Activated naive CD4-positive, alpha-beta T cell (primary cell): ENCODE measurements at places on chromosomes 11 and 22.

DNA sequence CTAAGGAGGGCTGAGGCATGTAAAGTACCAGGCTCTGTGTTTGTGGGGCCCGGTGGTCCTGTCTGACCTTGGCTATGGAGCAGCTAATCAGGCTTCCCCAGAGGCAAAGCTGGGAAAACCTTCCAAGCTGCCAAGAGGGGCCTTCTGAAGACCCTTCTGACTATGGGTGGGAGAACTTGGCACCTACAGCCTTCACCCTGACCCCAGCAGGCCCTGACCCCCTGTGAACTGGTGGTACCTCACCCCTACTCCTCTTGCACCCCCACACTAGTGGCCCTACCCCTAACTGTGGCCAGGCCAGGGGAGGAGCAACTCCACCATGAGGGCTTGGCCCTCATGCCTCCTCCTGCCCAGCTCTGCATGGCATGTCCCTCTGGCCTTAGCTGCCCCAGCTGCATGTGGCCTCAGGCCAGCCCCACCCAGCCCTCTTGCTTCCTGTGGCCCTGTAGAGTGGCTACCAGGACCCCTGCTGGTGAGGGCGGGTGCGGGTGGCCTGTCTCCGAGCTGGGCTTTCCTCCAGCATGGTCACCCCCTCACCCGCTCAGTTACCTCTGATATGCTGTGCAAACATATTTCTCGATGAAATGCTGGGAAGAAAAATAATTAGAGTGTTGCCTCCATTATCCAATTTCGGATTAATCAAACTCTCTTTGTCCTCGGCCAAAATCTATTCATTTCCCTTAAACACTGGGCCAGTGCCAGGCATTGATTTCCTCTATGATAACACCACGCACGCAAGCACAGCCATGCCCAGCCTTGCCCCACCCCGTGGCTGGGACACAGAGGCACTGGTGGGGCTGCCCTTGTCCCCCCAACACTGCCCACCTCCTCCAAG lies 7.5 kb downstream of the GNAZ start:
- no peak for DNase-seq

GRCh38 chr11:110710628-110711381 lies 1.4 kb downstream of the ARHGAP20 start:
- no peak for DNase-seq

GRCh38 chr11:10730151-10730550 lies 20.9 kb upstream of the CTR9 start:
- DNase-seq, result no peak

- no peak for DNase-seq
Measured at GRCh38 chr11:55658608-55659007, 3.4 kb upstream of the OR4C6 start.

- no peak for DNase-seq
Measured at GRCh38 chr22:47474895-47475294, 712.4 kb downstream of the TBC1D22A start.

DNA sequence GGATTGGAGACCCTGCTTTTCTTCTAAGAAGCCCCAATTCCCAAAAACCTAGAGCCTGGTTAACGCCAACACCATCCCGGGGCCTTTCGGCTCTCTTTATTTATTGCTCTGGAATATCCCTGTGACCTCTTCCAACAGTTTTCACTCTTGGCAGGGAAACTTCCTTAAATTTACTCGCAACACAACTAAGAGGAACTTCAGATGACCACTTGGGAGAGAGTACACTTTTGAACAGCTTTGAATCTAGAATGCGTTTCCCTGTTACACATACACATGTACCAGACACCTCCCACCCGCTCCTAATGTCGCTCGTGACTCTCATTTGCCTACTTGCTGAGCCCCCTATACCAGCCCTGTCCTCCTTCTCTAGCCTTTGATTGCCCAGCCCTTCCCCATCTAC lies 19.4 kb downstream of the TUBA8 start:
- DNase-seq, result no peak

GRCh38 chr22:36911887-36912661 lies 1.4 kb upstream of the CSF2RB start:
- DNase-seq, result no peak

DNA sequence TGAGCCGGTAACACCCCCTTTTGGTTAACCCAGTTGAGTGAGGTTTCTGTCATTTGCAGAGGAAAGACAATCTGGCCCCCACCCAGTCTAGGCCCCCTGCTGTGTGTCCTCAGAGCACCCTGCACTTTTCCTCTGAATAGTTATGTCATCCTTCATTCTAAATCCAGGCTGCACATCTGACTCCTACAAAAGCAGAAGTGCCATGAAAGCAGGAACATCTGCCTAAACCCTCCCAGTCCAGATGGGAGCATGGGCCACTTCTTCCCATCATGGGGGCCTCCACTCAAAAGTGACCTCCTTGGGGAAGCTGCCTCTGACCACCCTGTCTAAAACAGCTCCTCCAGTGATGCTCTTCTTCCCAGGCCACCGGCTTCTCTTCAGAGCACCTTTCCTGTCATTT lies 53.7 kb upstream of the HMGXB4 start:
- no peak for DNase-seq

GRCh38 chr22:23608583-23608982 lies 23.5 kb downstream of the DRICH1 start:
- DNase-seq, result no peak

GRCh38 chr11:109349276-109350080 lies 72.5 kb upstream of the C11orf87 start:
- DNase-seq, result no peak

DNA sequence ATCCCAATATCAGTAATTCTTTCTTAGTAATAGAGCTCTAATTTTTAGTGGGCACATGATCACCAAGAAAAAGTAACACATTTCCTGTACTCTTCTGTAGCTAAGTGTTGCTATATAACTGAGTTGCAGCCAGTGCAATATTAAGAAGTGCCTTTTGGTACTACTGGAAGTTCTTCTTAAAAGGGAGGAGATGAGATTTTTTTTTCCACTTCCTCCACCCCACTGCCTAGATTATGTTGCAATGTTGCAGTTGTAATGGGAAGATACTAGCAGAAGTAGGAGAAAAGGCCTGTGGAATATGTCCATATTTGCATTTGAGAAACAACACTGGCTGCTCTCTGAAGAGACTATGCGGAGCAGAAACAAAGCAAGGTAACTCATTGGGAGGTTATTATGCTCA lies 280.6 kb upstream of the ANO5 start:
- DNase-seq, result no peak

- DNase-seq, result no peak
Measured at GRCh38 chr11:12239396-12239795, 129.0 kb downstream of the MICAL2 start.

DNA sequence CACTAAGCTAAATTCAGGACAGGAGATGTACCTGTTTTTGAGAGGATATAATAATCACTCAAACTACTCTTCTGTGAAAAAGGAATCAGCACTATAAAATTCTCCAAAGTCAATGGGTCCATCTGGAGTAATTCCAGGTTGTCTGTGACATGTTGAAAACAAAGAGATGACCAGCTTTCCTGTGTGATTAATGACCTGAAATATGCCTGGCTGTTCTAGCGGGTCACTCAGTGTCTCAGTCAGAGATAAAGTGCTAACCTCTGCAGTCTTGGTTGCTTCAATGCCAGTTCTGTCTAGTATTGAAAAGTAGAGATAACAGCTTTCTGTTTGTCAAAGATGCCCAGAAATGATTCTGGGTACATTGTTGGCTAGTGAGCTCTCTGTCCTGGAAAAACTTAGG lies 722.6 kb upstream of the TENM4 start:
- no peak for DNase-seq

- no peak for DNase-seq
Measured at GRCh38 chr11:98549571-98549970, 471.2 kb upstream of the CNTN5 start.

DNA sequence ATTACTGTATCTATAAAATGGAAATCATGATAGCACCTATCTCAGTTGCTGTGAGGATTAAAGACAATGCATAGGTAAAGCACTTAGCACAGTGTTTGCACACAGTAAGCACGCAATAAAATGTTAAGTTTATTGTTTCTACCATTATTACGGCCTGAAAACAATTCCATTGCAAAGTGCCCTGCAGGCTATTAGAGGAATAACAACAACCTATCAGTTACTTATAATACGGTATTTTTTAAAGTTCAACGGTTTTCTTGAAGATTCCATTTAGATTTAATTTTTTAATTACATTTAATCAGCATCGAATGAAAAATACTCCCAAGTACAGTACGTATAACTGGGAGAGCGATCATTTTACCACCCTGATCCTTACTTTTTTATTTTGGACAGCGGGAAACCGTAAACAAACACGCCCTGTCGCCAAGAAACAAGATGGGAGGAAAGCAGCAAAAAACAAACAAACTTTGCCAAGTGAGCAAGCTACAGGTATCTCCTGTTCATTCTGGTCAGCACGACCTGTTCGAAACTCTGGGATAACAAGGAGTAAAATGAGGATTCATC lies 893 bp downstream of the SLC36A4 start:
- no peak for DNase-seq

- DNase-seq, result peak; percentile 41
Measured at GRCh38 chr11:67648140-67648795, 2.3 kb downstream of the ACY3 start.

GRCh38 chr11:65329944-65330403 lies 3.7 kb upstream of the DPF2 start:
- peak; percentile 72 for DNase-seq

DNA sequence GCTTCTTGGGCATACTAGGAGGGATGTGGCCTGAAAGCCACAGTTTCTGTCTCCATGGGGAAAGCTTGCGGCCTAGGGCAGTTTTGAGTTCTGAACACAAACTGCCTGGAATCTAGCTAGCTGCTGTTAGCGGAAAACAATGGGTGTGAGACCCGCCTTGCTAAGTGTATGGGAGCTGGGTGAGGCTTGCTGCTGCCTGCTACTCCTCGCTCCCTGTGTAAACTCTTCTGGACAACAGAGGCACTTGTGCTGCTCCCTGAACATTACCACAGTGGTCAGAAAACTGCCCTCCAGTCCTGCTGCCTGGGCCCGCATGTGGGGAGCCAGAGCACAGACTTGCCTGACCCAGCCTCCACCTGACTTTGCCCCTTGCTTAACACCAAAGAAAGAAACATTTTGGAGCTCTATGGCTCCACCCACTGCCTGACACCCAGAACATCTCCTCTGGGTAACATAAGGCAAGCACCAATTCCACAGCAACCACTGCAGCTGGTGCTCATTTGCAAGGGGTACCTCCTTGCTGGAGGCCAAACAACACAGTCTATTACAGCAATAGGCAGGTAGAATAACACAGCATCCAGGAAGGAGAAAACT lies 766.3 kb upstream of the RAG2 start:
- no peak for DNase-seq

- no peak for DNase-seq
Measured at GRCh38 chr11:10314199-10315072, 9.6 kb downstream of the ADM start.

- DNase-seq, result no peak
Measured at GRCh38 chr11:22657101-22657694, 9.2 kb upstream of the GAS2 start.

- DNase-seq, result no peak
Measured at GRCh38 chr11:109828387-109828786, 264.8 kb upstream of the ZC3H12C start.

GRCh38 chr11:60195923-60196368 lies 13.1 kb upstream of the MS4A6A start:
- no peak for DNase-seq

DNA sequence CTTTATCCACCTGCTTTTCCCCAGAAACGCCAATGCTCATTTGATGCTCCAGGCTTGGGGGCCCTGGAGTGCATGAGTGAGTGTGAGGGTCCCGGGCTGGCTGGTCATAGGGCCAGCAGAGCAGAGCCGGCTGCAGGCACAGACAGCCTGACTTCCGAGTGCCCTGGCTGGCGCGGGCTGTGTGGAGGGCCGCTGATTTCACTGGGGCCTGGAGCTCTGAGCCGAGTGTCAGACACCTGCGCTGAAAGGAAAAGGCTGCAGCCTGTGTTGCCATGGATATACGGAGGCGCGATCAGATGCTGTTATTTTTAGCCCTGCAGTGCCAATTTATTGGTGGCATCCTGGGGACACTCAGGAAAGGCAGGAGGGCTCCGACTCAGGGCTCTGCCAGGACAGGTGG lies 87.6 kb downstream of the ST3GAL4 start:
- DNase-seq, result no peak

DNA sequence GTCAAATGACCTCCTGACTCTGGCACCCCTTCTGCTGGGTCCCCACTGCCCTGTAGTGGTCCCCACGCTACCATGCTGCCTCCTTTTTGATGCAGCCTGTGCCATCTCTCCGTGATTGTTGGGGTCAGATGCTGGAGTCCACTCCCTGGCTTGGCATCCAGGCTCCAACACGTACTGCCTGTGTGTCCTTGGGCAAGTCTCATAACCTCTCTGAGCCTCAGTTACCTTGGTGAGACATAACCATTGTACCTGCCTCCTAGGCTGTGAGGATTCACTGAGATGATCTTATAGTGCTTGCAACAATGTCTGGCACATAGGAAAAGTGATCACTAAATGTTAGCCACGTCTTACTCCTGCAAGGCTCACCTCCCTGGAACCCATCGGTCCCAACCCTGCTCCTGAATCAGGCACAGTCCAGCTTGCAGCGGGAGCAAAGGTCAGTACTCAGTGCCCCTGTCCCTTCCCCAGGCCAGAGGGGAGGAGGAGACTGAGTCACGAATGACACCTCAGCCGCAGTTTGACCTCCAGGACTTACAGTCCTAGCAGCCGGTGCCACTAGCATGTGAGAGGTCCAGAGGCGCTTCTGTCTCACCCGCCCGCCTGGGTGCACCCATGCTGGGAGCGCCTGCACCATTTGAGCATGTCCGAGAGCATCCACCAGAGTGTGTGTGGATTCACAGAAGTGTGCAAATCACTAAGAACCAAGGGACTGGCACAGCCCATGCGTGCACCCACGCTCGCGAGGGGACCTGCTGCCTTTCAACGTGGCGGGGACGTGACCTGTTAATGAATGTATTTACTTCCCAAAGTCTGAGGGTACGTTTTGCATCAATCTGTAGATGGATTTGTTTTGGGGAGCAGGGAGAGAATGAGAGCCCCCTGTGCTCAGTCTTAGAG lies 3.0 kb upstream of the APOA4 start:
- no peak for DNase-seq

DNA sequence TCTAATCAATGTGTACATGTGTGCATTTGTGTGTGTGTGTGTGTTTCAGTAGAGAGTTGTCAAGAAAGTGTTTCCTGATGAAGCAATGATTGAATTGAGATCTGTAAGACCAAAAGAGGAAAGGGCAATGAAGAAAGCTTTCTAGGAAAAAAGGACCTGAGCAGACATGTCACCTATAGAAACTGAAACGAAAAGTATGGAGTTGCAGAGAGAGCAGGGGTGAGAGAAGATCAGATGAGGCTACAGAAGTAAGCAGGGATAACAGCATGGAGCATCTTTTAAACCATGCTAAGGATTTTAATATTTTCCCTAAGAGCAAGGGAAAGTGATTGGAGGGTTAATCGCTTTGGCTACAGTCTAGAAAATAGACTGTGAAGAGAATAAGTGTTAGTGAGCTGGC lies 1459.4 kb upstream of the TENM4 start:
- no peak for DNase-seq

- DNase-seq, result no peak
Measured at GRCh38 chr11:57377107-57377506, 3.8 kb downstream of the PRG3 start.
